ENCODE measurements at places on chromosomes 2 and 18. TPM values are rescaled to one million over a fixed set of nuclear protein-coding genes. Genes with fewer than 3 reads are reported as not detected.

IL36G gene
- total RNA-seq = not detected

TXNDC9 gene
- 41.0 TPM for total RNA-seq

YES1 gene
- 81.7 TPM for total RNA-seq

TUBA4B gene
- not detected for total RNA-seq

TAF4B gene
- 5.8 TPM for total RNA-seq

DYNAP gene
- total RNA-seq = 0.59 TPM

B3GNT7 gene
- not detected for total RNA-seq

RGPD6 gene
- total RNA-seq = 16.7 TPM

ITSN2 gene
- total RNA-seq = 36.5 TPM

CELF4 gene
- total RNA-seq = not detected

DSG1 gene
- not detected for total RNA-seq

Measured in MCF 10A (cell line).